Stimulated activated CD8-positive, alpha-beta memory T cell treated with anti-CD3 and anti-CD28 coated beads, Interleukin-7, amount 100 ng/mL, for 24 hours (primary cell): ENCODE measurements at places on chromosomes 6 and 20.

DNA sequence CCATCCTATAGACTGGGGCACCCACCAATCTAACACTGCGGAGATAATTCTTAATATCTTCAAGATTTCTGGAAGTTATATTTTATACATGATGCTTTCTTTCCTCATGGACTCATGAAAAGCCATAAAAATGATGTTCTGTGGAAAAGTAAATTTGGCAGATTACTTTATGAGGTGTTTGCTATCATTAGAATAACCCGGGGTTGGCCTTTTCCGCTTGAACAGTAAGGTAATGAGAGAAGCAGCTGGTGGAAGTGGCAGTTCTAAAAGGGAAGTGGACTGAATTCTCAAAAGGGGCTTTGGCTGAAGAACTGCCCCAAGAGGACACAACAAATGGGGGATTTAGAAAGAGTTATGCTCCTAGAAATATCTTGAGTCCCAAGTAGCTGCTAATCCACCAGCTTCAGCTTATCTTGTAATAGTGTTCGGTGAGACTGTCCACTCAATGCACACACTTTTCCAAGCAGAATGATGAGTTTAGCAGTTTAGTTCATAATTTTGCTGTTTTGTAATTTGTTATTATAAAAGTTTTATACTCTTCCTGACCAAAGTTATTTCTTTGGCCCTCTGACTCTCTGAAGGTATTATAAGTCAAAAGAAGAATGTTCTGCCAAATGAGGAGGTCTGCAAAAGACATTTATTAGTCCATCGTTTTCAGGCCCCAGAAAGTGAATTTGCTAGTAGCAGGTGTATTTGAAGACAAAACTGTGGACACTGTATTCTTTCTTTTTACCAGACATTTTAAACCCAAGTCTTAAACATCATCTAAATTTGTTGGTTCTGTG, 2.9 kb downstream of the ISM1 start:
- DNase-seq: no peak

DNA sequence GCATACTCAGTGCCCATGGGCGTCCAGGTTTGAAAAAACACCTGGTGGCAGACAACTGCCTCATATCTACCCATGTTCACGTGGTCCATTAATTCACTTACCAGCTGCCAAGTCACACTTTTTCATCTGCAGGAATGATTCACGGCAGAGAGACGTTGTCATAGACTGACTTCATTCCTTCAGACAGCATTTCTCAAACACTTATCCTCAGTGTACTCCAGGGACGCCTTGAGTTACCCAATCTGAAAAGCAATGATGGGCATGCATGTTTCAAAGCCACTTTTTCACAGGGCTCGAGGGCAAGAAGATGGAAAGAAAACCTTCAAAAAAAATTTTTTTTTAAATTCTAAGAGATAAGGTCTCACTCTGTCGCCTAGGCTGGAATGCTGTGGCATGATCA, 6.0 kb downstream of the MMP24OS start:
- no peak for DNase-seq

- no peak for DNase-seq
These were observed 39.6 kb downstream of the SHLD1 start for GRCh38 chr20:5789827-5790226.

GRCh38 chr6:12129523-12129922, 117.4 kb downstream of the HIVEP1 start:
- no peak for DNase-seq

- no peak for DNase-seq
These were observed 35.6 kb downstream of the SLC52A3 start for GRCh38 chr20:732727-733126.
